ENCODE measurements at places on chromosomes 13 and 19. TPM values are rescaled to one million over a fixed set of nuclear protein-coding genes. Genes with fewer than 3 reads are reported as not detected.

The TTC9B gene
- not detected for polyA plus RNA-seq

GRCh38 chr19:51710163-51710562 is 13.6 kb downstream of the HAS1 start:
- no peak for DNase-seq

- DNase-seq: no peak
Observed at GRCh38 chr19:49624967-49625910, 14.7 kb downstream of the RRAS start.

GRCh38 chr19:30557212-30557611 is 185.0 kb downstream of the ZNF536 start:
- DNase-seq: no peak

The CCDC124 gene
- 85.3 TPM for polyA plus RNA-seq

DNA sequence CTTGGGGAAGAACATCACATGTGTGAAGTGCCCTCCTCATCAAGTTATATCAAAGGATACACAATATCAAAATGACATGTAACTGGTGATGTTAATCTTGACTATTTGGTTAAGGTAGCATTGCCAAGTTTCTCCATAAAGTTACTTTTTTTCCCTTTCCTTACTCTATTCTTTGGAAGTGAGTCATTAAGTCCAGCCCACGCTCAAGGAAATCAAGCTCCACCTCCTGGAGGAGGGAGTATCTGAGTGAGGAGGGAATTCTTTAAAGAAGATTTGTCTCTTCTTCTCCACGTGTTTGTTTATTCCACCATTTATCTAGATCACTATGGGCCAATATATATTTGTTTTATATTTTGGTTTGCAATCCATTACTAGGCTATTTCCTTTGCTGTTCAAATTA is 33.6 kb upstream of the FNDC3A start:
- peak; percentile 39 for DNase-seq

The RNF225 gene
- not detected for polyA plus RNA-seq

DNA sequence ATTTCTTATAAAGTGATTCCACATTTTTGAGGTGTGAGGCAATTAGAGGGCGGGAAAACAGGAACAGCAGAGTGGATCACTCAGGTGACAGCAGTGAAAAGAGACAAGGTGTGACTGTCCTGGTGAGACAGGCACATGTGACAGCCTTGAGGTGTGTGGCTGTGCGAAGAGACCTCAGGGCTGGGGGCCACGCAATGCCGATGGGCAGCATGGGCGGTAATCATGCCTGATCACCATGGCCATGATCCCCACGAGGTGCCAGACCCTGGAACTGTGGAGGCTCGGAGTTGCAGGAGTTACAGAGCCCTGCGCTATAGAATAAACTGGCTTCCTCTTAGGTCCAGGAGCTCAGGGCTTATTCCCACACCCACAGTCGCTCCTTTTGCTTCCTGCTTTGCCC is 2.0 kb downstream of the SPACA6 start:
- DNase-seq: no peak

DNA sequence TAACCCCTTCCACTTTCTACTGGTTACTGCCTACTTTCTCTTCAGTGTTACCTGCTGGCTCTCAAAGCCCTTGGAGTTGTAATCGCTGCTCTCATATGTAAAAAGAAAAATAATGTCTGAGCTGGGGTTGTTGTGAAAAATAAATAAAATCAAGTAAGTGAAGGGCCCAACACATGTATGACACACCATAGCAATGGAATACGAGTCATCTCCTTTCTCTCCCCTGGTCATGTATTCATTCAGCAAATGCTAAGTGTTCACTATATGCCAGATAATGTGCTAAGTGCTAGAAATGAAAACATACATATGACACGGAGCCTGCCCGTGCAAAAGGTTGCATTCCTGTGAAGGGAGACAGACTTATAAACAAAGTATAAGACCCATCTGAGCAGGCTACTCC is 535.0 kb downstream of the RFC3 start:
- no peak for DNase-seq

The SPINT2 gene
- 333 TPM for polyA plus RNA-seq

DNA sequence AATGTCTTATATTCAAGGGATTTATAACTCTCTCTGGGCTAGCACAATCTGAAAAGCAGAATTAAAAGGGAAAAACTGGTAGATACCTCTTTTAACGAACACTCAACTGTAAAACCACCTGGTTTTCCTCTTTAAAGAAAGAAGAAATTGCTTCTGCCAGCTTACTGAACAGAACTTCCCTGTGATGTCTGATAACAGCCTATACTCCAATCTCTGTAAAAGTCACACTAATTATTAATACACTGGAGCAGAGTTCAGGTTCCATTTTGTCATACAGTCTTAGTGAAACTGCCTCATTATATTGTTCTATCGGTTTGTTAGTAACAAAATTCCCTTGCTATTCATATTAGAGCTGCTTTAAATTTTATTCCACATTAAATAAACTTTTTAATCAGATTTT is 251.0 kb upstream of the STARD13 start:
- DNase-seq: no peak

DNA sequence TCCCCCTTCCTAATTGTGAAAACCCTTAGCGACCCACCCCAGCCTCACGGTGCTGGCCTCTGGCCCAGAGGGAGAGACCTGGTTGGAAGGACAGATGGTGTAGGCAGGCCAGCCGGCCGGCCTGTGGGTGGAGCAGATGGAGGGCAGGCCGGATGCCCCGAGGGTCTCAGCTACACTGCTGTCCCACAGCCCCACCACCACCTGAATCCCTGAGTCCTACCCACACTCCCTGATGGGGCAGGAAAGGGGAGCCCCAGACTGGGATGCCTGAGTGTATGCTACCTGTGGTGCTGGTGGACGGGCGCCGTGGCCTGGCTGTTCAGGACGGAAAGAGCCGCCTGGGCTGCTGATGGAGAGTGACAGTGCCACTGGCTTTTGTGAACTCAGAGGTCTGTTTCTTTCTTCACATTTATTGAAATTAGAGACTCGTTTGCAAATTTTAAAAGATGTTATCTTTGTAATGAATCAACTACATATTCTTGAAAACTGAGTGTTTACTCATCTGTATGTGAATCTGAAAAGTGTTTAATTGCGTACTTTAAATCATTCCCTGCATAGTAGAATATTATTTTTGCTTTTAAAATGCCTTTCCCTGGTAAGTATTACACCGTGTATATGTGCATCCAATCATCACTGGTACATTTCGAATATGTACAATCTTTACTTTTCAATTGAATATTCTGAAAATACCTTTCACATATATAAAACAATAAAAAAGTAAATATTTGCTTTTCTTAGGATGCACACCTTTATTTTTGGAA is 35.7 kb downstream of the TFDP1 start:
- DNase-seq: no peak

The CRX gene
- polyA plus RNA-seq: not detected

DNA sequence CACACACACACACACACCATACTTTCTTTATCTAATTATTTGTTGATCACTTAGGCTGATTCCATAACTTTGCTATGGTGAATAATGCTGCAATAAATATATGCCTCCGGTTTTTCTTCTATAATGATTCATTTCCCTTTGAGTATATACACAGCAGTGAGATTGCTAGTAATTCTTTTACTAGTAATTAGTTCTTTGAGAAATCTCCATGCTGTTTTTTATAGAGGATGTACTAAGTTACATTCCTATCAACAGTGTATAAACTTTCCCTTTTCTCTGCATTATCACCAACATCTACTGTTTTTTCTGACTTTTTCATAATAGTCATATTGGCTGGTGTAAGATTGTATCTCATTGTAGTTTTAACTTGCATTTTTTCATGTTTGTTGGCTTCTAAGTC is 1405.1 kb downstream of the PCDH9 start:
- DNase-seq: no peak

- DNase-seq: no peak
Observed at GRCh38 chr19:6297202-6297601, 17.4 kb upstream of the MLLT1 start.

Measured in mammary epithelial cell (primary cell).